ENCODE measurements at places on chromosomes 1 and 21.
A peak's percentile ranks its signal among the peaks of the same experiment; 100 is the strongest.

DNA sequence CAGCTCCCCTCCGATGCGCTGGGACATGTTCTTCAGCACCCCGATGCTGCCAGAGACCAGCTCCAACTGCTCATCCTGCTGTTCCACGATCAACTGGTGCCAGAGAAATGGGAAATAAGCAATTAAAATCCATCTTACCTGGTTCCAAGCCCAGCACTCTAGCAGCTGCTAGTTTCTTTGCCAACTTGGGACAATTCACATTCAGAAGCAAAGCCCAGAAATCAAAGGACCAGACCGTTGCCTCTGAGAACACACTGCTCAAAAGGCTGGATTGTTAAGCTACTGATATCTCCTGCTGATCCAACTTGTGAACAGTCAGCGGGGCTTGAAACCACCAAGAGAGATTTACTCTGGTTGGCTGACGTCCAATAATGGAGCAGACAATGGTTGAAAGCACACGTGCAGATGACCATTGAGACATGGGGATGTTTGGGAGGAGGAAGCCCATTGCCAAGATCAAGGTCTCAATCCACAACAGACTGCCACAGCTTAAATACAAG is 34.4 kb downstream of the STX6 start:
- DNase-seq = no peak

GRCh38 chr1:156750191-156750672 is 1.2 kb downstream of the HDGF start:
- DNase-seq = peak; percentile 39

DNA sequence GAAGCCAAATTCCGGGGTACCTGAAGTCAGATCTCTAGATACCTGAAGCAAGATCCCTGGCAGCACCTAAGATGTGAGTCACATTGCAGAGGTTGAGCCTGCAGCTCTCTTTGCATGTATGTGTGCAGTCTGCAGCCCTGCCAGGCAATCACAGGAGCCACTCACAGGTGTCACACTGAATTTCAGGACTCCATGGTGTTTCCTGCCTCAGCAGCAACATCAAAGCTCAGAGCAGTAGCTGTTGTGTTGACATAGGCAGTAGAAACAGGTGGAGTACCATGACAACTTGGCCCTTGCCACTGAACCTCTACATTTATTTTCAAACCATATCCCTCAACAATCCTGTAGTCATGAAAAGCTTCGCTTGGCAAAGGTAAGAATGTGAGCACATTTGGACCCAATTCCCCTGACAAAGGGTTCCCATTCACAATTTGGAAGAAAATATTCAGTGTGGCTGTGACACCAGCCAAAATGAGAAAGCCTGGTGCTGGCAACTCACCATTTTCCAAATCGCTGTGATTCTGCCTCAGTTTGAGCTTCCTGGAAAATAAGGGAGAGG is 419.8 kb upstream of the NFIA start:
- no peak for DNase-seq

DNA sequence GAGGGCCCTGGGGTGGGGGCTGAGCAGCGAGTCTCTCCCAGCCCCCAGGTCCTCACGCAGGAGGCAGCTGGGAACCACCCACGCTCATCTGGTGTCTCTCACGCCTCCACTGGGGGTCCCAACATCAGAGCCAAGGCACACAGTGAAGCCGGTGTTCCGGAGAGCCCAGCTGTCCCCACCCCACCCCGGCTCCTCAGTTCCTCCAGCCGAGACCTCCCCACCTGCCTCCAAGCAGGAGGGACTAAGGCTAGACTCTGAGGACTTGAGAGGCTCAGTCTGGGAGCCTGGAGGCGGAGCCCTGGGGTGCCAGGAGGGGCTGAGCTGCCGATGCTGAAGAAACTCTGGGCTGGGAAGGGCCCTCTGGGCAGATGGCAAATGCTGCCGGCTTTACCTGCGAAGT is 1.6 kb upstream of the HPCA start:
- DNase-seq = no peak

GRCh38 chr1:201955009-201955728 is at the start of gene TIMM17A:
TIMM17A (plus strand) TSS chr1:201955503; CDS start chr1:201955527, 24 bp downstream.
- DNase-seq = peak; percentile 97

DNA sequence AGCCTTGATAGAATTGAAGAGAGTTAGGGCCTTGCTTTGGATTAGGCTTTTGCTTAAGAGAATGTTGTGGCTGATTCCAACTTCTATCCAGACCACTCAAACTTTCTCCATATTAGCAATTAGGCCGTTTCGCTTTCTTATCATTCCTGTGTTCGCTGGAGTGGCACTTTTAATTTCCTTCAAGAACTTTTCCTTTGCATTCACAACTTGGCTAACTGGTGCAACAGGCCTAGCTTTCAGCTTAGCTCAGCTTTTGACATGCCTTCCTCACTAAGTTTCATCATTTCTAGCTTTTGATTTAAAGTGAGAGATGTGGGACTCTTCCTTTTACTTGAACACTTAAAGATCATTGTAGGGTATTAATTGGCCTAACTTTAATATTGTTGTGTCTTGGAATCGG is 183.6 kb upstream of the L1TD1 start:
- no peak for DNase-seq

DNA sequence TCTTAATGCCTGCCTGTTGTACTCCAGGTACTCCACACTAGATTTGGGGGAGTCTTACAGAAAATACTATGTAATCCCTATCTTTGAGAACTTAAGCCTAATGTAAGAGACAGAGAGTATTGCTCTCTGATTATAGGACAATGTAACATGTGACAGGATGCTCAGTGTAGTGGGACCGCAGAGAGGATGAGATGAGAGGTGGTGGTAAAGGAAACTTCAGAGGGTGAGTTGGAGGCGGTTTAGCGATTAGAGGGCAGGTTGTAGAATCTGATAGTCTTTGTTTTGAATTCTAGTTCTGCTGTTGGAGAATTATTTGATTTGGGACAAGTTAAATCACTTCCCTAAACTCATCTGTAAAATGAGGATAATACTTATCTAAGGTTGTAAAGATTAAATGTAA is 5.4 kb downstream of the SOAT1 start:
- DNase-seq = peak; percentile 75

DNA sequence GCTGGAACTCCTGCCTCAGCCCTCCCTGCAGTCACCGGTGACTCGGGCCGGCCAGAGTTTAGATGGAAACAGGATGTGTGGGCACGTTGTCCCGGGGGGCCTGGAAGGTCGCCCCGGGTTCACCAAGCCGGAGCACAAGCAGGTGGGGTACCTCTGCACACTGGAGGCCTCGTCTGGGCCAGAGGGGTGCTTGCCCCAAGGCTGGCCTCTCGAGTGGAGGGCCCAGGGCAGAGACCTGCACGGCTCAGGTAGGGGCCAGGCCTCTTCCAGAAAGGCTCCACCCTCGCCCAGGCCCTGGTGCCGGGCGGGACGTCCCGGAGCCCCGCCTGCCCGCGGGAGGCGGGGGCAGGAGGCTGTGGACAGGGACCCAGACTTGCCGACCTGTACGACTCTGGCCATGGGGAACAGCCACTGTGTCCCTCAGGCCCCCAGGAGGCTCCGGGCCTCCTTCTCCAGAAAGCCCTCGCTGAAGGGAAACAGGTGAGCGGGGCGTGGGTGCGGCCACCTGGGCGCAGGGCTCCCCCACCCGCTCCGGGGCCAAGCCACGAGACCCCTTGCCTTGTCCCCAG is at the start of gene PLEKHN1:
PLEKHN1 (plus strand) TSS at position 348 of the 569 bp plus-strand sequence; CDS start at position 398, 50 bp downstream.
- peak; percentile 43 for DNase-seq

DNA sequence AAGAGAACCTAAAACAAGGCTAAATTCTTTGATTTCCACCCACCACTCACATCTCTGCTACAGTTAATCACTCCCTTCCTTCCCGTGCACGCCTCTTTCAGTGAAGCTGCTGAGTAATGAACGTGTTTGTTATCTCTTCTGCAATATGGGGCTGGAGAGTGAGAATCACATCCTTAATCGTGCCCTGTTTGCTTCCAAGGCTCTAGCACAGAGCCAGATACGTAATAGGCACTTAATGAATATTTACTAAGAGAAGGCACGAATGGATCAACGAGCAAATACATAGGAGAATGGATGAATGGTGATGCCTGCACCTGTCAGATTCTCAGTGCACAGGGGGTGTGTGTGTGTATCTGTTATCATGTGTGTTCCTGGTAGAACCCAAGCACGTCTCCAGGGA is 22.1 kb upstream of the FAM43B start:
- no peak for DNase-seq

GRCh38 chr1:170414989-170415709 is 116.8 kb upstream of the GORAB start:
- DNase-seq = no peak

DNA sequence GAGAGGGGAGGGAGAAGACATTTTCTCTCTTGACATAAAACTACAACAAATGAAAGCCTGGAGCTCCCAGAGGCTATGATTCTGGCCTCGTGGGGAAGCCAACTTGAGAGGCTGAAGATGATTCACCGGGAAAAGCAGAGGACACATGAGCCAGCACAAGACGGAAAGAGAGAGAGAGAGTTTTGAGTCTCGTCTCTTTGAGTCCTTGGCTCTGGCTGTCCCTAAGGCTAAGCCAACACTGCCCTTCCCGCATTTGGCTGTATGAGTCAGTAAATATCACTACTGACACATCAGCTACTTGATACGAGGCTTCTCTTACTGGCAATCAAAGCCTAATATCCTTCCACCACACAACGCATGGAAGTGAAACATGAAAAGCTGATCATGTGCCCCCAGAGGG is 95.5 kb downstream of the GRIK3 start:
- DNase-seq = no peak

DNA sequence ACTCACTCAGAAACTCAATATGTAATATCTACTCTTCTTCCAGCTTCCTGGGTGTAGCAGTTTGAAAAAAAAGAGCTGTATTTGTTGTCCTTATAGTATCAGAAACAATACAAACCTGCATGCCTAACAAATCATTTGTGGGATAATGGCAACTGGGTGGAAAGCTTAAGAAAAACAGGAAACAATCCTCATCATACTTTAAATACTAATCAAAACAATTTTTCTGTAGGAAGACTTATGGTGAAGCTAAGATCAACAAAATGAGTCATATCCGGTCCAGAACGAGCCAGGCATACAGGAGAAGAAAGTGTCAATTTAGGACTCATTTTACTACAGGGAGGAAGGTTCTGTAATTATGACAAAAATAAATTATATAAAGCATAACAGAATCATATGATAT is 181.8 kb upstream of the ADGRL4 start:
- DNase-seq = no peak
